ENCODE measurements at places on chromosomes 13 and 19.

DNA sequence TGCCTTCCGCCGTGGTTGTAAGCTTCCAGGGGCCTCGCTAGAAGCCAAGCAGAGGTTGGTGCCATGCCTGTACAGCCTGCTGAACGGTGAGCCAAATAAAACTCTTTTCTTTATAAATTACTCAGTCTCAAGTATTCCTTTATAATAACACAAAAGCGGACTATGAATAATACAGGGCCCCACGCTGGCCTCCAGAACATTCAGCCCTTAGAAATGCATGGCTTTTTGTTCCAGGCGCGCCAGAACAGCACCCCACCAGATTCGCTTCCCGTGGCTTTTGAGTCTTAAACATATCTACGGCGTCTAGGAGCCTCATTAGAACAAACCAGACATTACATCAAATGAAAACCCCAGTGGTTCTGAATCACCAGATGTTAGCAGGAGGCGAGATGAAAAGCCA, 75.1 kb downstream of the SLC15A1 start:
- DNase-seq = no peak

GRCh38 chr19:6967967-6968366, 53.3 kb downstream of the MBD3L2B start:
- DNase-seq = no peak

GRCh38 chr19:33291623-33292534, 10.5 kb downstream of the CEBPA start:
- no peak for DNase-seq

GRCh38 chr19:15248648-15249527, 16.6 kb upstream of the EPHX3 start:
- peak; percentile 88 for DNase-seq

- peak; percentile 80 for DNase-seq
Observed at GRCh38 chr19:40143612-40144011, 47.6 kb upstream of the MAP3K10 start.

DNA sequence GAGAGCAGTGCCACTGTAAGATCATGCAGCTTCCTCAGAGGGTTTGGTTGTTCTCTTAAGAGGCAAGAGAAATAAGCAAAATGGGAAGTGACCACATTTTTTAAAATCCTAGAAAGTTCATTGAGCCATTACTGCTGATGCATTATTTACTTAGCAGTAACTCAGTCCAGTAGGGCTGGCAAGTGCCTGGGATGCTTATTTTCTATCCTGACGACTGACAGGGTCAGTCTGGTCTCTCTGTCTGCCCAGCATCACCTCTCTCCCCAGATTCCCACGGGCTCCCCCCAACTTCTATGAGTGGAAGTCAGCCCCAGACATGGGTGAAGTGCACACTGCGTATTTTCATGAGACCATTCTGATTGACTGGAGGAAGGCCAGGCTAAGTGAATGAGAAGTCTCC, 10.4 kb downstream of the SHISA2 start:
- no peak for DNase-seq

All from myocyte (in vitro differentiated cells).